ENCODE measurements at places on chromosomes 7 and 10.

GRCh38 chr7:72097226-72097625 is 314.9 kb downstream of the CALN1 start:
- no peak for DNase-seq

GRCh38 chr10:94224656-94225055 is 138.1 kb downstream of the NOC3L start:
- DNase-seq, result no peak

DNA sequence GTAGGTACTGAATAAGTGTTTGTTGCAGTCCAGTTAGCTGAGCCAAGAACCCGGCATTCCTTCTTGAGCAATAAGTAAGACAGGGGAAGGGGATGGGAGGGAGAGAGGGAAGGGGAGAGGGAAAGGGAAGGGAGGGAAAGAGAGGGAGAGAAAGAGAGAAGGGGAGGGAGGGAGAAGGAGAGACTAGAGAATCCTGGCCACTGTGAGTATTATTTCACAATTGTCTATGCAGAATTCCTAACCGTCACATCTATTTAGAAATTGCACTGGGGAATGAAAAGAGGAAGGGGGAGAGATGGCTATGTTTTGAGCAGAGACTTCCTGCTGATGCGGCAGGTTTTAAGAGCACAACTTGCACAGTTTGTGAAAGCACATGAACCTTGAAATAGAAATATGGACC is 251.4 kb upstream of the ZMIZ1 start:
- DNase-seq, result no peak

DNA sequence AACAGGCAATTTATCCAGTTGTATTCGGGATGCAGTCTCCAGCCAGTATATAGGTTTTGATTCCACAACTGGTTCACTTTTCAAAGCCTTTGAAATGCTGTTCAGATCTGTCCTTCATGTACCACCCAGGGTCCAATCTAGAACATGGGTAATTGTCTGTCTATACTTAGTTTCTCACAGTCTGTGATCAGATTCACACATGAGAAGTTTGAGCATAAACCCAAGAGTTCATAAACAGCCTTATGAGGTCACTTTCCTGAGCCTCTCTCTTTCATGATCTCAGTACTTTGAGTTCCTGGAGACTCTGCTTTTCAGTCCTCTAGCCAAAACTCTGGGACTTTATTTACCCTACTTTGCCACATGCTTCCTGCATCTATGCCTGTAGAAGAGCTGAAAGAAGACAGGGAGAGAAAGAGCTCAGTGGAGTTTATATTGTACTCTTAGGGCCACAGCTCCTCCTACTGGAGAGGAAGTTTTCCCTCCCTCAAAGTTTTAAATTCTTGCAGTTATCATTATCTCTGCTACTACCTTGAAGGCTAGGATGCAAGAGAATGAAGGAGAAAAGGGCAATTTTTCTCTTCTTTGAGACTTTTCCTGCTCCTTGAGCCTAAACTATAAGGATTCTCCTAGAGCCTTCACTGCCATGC is 172.0 kb downstream of the ZEB1 start:
- no peak for DNase-seq

DNA sequence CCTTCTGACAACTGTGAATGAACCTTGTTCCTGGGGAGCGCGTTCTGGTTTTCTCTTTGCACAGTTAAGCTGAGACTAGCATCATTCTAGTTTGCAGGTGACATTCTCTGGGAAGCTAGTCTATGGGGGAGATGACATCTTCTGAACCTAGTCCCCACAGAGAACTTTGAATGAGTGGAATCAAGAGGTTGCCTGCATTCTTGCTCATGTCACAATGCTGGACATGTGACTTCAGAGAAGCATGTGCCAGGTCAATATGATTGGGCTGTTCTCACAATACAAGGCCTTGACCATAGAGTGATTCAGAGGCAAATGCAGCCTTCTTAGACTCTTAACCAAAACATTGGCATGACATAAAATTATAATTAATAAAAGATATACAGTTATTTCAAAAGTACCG is 22.1 kb downstream of the KLLN start:
- DNase-seq, result no peak

DNA sequence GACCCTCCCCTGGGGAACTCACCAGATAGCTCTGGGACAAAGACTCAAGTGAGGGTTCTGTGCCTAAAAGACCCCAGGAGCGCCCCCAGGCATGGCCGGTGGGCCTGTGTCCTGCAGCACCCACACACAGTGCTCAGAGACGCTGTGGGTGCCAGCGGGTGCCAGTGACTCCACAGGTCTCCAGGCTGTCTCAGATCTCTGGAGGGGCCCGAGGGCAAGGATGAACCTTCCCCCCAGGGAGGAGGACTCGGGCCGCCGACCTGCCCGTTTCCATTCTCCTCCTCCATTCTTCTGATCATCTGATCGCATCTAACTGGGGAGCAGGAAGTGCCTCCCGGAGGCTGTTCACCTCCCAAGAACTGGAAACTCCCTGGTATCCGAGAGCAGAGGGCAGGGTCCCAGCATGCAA is 980 bp downstream of the ADAM8 start:
- DNase-seq, result peak; percentile 80

GRCh38 chr10:132493246-132493755 is 44.3 kb upstream of the INPP5A start:
- no peak for DNase-seq

DNA sequence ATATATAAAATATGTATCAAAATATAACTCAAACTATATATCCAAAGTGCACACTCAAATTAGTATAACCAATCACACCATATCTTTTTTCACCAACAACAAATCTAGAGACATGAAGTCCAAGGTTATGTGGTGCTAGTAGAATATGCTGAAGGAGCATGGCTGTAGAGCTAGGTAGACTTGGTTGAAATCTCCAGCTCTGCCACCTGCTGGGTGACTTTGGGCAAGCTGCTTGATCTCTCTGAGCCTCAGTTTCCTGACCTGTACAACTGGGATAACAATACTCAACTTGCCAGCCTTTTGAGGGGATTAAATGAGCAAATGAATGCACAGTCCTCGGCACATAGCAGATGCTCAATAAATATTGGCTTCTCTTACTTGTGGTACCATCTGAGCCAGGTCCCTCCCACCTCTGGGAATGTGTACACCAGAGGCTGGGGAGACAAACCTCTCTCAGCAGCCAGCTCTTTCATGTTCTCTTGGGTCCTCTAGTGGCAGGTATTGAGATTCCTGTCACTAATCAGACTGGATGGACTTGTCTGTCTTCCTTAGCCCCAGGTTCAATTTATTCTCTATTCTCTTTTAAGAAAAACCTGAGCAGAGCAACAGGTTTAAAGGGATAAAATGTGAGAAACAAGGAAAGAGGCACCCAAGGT is 94.3 kb upstream of the PDE1C start:
- no peak for DNase-seq

DNA sequence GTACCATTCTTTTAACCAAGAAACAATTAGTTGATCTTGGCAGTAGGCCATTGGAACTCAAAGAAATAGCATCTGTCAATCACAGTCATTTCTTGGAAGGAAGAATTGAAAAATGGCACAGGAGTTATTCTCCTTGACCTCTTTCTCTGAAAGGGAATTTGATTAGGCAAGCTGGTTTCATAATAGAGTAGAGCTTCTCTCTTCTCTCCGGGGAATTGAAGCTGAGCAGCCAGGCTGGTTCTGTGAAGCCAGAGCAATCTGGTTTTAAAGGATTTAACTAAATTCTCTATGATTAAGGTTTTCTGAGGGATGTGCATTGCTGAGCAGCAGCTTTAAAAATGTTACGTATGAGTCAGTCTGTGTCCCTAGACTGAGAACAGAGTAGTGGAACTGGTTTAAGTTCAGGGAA is 70.2 kb downstream of the AHCYL2 start:
- DNase-seq, result no peak

GRCh38 chr7:121954803-121955202 is 81.8 kb downstream of the PTPRZ1 start:
- no peak for DNase-seq

- no peak for DNase-seq
Observed at GRCh38 chr10:90813594-90814365, 44.1 kb downstream of the HTR7 start.

DNA sequence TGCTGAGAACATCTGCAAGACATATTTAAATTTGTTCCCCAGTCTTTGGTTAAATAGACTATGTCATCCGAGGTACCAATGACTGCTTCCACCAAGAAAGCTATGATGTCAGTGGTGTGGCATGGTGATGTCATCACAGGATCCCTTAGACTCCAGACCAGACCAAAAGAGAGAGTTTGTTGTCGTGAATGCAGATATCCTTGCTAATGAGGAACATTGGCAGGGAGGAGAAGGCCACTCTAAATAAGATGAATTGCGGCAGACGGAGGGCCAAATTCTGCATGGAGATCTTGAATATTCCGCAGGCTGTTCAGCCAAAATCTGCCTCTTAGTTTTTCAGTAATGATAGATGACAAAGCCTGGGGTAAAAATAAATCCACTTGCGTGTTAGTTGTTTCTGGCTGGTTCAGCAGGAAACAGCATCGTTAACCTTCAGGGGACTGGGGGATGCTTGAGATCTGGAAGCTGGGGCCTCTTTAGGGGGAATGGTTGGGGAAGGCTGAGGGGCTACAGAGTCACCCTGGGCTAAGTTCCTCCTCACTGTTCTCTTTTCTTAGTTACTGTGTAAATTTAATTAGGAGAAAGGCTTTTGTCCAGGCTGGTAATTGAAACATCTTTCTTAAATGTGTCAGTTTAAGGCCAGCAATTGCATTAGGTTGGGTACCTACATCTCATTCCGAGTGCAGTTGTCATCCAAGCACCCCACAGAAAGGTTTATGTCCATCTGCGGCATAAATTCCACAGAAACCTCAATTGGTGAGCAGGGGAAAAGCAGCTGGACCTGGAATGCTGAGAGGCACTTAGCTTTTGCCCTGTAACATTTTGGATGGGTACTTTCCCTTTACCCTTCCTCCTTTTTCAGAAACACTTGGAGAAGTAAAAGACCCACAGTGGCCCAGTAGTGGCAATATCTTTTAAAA is 11.6 kb upstream of the CAMK1D start:
- DNase-seq, result no peak
